ENCODE measurements at places on chromosomes 13 and 19.

DNA sequence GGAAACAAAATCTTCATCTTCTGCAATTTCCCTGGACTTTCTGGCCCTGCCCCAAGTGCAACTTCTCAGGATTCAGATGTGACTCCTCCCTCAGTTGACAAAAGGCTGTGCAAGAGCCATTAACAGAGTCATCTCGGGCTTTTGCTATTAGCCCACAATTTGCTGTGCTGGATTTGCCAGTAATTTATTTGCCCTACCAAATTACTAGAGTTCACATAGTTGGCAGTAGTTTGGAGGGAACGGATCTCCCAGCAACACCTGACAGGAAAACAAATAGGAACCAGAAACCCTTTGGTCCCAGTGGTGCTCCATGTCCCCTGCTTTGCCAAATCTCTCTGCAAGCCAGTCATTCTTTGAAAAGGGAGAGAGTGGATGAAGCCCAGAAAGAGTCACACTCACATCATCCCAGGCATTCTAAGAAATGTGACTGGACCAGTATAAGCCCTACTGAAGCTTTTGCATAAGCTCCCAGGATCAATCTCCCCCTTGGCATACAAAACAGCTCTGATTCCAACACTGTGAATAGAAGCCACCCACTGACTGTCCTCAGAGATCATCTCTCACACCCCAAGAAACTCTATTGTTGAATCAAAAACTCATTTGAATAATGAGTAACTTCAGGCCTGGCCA, 350.1 kb upstream of the NBEA start:
- peak; percentile 67 for DNase-seq

DNA sequence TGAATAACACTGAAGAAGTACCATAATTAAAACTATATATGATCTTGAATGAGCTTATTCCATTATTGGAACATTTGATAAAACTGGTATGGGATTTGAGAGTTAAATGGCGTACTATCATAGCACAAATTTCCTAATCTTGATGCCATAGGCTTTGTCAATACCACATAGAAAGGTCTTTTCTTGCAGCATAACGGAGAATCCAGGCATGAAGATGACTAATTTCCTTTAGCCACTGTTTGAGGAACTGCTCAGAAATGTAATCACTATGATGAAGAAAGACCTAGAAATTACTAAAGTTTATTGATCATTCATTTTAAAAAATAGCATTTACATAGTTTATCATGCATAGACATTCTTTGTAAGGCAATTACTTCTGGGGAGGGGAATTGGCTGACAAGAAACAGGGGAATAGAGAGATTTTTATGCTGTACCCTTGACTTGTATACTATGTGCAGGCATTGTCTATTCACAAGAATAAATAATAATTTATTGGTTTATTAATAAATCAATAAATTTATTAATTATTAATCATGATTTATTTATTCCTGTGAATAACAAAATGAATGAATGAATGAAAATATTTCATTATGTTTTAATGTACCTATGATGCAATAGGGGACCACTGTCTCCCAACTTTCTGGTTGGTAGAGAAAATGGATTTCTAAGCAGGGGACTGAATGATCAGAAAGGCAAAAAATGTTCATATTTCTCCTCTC, 2676.6 kb downstream of the PCDH9 start:
- no peak for DNase-seq

GRCh38 chr19:46890423-46891170, 29.8 kb downstream of the ARHGAP35 start:
- DNase-seq = no peak

DNA sequence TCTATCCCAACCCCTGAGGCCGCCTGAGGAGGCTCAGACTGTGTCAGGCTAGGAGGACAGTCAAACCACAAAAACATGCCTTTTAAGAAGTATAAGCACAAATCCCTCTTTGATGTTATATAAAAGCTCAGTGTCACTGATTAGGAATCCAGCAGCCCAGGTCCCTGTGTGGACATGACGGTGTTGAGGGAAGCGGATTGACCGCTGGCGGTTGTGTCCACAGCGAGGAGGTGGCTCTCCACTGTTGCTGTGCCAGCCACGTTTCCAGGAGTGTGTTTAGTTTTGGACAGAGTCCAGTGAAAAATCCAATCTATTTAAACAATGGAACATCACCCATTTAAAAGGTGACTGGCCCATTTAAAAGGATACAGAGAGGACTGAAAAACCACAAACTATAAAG, 7.5 kb upstream of the GJA3 start:
- no peak for DNase-seq

- DNase-seq = no peak
Observed at GRCh38 chr13:26688286-26688685, 72.3 kb downstream of the GPR12 start.

- DNase-seq = no peak
Observed at GRCh38 chr19:29841209-29841558, 29.4 kb downstream of the CCNE1 start.

- no peak for DNase-seq
Observed at GRCh38 chr13:63773476-63773875, 2357.8 kb upstream of the PCDH20 start.

GRCh38 chr19:40560092-40560507, 16.6 kb upstream of the SHKBP1 start:
- DNase-seq = no peak

GRCh38 chr19:48833977-48834376, 2.3 kb downstream of the HSD17B14 start:
- DNase-seq = no peak

GRCh38 chr13:21872795-21873194, 201.9 kb downstream of the FGF9 start:
- no peak for DNase-seq

- peak; percentile 78 for DNase-seq
Observed at GRCh38 chr13:30791354-30792001, 56.1 kb downstream of the ALOX5AP start.

DNA sequence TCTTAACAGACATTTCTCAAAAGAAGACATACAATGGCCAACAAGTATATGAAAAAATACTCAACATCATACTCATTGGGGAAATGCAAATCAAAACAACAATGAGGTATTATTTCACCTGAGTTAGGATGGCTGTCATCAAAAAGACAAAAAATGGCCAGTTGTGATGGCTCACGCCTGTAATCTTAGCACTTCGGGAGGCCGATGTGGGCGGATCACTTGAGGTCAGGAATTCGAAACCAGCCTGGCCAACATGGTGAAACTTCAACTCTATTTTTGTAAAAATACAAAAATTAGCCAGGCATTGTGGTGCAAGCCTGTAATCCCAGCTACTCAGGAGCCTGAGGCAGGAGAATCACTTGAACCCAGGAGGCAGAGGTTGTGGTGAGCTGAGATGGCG, 22.0 kb downstream of the CEACAM16 start:
- DNase-seq = no peak

DNA sequence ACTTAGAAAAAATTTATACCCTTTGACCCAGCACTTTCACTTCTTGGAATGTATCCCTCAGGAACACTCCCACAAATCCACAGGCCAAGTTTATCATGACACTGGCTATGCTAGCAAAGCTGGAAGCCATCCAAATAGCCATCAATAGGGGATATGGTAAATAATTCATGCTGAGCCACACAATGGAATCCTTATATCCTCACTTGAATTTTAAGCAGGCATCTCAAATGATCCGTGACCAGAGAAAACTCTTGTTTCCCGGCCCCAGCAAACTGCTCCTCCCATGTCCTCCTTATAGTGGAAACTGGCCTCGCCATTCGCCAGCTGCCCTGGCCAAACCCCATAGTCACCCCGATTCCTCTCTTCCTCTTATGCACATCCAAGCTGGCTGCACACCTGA, 37.6 kb downstream of the GRIK5 start:
- no peak for DNase-seq

- peak; percentile 10 for DNase-seq
Observed at GRCh38 chr19:39525205-39525604, 7.4 kb downstream of the EID2B start.

GRCh38 chr19:19057720-19058119, 6.1 kb upstream of the SLC25A42 start:
- no peak for DNase-seq

GRCh38 chr13:56886398-56886797, 254.3 kb upstream of the PRR20A start:
- DNase-seq = no peak

GRCh38 chr19:55552206-55552605, 6.9 kb upstream of the SBK3 start:
- DNase-seq = no peak

DNA sequence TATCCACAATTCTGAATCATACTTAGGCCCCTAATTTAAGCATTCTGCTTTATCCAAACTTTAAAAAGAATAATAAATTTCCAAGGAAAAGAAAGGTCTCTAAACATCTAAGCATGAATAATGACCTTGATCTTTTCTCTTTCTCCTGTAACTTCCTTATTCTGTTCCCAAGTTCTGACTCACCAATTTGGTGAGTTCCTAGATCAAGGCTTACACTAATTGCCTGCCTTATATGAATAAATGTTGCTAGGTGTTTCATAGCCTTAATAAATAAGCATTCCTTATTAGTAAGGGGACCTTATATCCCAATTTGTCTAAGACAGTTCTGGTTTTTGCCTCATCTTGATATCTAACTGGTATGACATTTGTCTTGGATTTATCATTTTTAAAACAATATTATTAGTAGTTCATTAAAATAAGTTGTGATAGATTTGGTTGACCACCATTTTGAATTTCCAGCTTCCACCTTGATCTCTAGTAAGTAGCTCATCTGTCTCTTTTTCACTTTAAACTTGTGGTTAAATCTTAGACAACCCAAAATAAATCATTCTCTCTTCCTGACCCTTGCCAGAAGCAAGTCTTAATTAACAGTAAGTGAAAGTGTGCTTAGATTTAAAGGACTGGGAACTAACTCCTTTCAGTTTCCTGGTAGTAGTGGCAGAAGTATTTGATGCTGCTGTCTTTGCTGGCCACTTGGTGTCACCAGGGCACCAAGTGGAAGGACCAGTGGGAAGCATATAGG, 121.2 kb upstream of the MLNR start:
- DNase-seq = no peak

GRCh38 chr13:109773276-109773675, 13.1 kb downstream of the IRS2 start:
- DNase-seq = no peak

GRCh38 chr13:105678072-105678471, 857.4 kb downstream of the EFNB2 start:
- no peak for DNase-seq

GRCh38 chr13:31733647-31734046, 5.7 kb upstream of the RXFP2 start:
- no peak for DNase-seq

DNA sequence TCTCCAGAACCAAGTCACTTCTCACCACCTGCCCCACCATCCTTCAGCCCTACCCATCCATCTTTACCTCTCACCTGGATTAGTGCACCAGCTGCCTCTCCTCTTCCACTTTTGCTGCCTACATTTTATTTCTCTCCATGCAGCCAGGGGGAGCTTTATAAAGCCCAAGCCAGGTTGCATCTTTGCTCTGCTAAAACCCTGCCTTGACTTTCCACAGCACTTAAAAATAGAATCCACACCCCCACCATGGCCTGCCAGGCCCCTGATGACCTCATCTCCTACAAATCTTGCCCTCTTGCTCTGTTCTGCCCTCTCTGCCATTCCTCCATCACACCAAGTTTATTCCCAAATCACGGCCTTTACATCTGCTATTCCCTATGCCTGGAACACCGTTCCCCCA, 1.8 kb downstream of the HOOK2 start:
- no peak for DNase-seq

GRCh38 chr19:15675560-15675959, 2.7 kb downstream of the CYP4F12 start:
- no peak for DNase-seq

DNA sequence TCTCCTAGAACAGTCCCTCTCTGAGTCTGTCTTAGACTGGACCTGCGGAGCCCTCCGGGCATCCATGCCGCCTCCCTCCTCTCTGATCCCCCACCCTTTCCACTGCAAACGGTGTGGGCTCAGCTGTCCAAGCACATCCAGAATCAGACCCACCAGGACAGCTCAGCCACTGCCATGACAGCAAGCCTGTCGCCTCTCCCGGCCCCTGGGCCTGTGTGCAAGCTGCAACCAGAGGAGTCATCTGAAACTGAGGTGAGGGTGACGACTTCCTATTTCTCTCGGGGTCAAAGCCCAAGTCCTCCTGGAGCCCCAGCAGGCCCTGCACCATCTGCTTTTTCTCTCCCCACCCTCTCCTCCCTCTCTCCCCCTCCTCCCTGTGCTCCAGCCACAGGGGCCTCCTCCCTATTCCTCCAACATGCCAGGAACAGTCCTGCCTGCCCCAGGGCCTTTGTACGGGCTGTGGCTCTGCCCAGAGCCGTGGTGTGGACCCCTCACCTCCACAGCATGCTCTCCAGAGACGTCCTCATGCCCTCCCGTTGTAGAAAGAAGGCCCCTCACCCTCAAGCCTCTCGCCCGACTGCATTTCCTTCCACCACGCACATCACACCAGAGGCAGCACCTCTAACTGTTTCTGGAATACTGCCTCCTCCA, 23.5 kb upstream of the MYDGF start:
- no peak for DNase-seq

GRCh38 chr13:59946944-59947343, 216.8 kb downstream of the DIAPH3 start:
- DNase-seq = no peak

GRCh38 chr13:60112771-60113170, 51.0 kb downstream of the DIAPH3 start:
- DNase-seq = no peak

DNA sequence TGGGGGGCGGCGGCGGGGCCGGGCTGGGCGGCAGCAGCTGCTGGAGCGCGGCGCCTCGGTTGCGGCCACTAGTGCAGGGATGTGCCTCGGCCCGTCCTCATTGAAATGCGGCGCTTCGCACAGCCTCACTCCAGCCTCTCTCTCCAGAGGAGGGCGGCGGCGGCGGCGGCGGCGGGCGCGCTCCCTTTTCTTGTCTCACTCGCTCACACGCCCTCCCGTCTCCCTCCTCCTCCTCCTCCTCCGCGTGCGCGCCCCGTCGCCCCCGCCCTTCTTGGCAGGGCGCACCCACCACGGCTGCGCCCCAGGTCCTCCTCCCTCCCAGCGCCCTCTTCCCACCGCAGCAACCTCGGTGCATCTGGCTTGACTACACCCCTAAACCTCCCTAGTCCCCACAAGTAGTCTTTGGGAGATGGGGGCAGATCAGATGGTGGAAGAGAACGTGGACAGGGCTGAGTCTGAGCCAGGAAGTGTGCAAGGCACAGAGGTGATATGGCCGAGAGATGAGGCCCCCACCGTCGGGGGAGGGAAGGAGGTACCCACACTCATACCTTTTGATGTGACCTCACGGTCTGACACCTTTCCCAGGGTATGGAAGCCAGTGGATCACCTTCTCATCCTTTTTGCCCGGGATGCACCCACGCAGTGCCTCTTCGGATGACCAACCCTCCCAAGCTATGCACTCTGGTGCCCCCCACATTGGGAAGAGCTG, at the start of gene DCLK1:
TSS of gene DCLK1 (minus strand) at position 161 of the 709 bp plus-strand sequence.
- DNase-seq = peak; percentile 85

- no peak for DNase-seq
Observed at GRCh38 chr13:61415058-61415721, 459 bp downstream of the PCDH20 start.

- DNase-seq = no peak
Observed at GRCh38 chr19:51274049-51274770, 23.3 kb downstream of the SIGLECL1 start.

DNA sequence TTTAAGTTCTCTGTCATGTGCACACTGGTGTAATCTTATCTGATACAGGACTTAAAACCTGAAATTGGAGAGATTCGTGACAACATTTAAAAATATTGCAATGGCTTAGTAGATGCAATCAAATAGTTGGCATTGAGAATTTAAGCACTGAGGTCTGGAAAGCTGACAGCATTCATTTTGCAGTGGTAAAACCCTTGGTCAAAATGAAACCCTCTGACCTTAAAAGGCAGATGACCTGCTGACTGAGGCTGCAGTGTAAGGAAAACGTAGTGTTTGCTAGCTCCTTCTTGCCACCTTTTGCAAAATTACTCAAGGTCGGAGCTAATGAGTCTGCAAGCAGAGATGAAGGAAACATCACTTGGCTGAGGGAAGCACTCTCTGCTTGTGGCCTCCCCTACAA, 150.6 kb downstream of the KCTD12 start:
- DNase-seq = no peak
